ENCODE measurements at places on chromosomes 16 and 17.

GRCh38 chr16:2212362-2213324 is 2.0 kb upstream of the BRICD5 start:
- DNase-seq, result no peak

DNA sequence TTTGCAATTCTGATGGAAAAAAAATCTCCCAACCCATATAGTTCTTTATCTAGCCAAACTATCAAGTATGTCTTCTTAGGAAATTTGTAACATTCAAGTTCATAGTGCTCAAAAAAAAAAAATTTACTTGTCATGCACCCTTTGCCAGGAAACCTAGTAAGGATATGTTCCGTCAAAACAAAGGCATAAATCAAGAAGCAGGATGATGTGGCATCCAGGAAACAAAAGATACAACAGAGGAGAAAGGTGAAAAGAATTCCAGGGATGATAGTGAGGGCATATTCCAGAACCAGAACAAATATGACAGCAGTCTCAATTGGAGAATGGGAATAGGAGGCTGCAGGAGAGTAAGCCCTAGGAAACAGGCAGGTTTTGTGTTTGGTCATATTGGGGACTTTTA is 104.6 kb downstream of the SPAG9 start:
- DNase-seq, result no peak

GRCh38 chr17:57107498-57108101 is 22.6 kb downstream of the AKAP1 start:
- no peak for DNase-seq

- no peak for DNase-seq
Observed at GRCh38 chr17:77563439-77564102, 394.9 kb upstream of the TNRC6C start.

DNA sequence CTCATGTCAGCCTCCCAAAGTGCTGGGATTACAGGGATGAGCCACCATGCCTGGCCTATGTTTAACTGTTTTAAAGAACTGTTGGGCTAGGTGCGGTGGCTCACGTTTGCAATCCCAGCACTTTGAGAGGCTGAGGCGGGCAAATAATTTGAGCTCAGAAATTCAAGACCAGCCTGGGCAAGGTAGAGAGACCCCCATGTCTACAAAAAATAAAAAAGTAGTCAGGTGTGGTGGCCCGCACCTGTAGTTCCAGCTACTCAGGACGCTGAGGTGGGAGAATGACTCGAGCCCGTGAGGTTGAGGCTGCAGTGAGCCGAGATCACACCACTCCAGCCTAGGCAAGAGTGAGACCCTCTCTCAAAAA is 1.9 kb upstream of the ITGAL start:
- no peak for DNase-seq
